ENCODE measurements at places on chromosomes 3 and 15. TPM values are rescaled to one million over a fixed set of nuclear protein-coding genes. Genes with fewer than 3 reads are reported as not detected.

Gene C2CD4A
- 0.19 TPM for total RNA-seq

- H3K36me3 ChIP-seq: no peaks in the 10 kb centered on the region
- DNase-seq: no peak
- no peak overlapping the region for H3K27ac ChIP-seq
- no peak overlapping the region for H3K4me3 ChIP-seq
Observed at GRCh38 chr3:178454726-178455125, 81.5 kb upstream of the KCNMB2 start.

Gene ARNT2
- 11.6 TPM for total RNA-seq

GRCh38 chr3:78098367-78098766, 1058.5 kb downstream of the ROBO2 start:
- H3K27ac ChIP-seq: no peak overlapping the region
- DNase-seq: no peak
- H3K4me1 ChIP-seq: no peaks in the 10 kb centered on the region

DNA sequence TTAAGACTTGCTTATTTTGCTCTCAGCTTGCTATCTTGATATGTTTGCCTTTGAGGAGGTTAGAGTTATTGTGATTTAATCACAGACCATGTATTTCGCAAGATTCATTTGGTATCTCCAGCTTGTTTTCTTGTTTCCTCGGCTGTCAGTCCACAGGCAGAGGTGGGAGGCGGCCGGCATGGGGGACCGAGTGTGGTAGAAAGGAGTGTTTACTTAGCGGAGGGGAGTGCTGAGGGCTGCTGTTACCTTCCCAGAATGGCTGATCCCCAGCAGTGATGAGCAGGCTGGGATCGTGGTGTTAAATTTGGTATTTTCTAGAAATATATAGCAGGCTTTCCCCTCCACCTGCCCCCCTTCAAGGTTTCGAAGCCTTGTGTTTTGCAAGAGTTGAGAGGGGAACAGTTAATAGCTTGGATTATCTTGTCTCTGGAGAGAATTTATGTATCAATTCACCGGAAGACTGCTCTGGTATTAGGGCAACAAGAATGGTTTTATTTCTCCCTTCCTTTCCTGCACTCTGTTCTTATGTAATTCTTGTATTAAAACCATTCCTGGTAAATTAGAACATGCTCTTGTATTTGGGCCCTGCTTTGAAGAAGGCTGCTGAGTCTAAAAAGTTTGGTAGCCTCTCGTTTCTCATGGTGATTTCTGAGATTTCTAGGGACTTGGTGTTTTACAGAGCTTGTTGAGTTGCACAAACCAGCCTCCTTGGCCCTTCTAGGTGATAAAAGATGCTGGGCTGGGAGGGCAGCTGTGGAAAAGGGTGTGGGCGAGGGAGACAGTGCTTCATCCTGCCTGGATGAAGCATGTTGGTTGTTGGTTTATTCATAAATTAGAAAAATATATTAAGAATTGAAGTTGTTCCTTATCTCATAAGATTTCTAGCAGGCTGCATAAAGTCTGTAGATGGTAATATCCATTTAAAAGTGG, 151.4 kb downstream of the IGF1R start:
- H3K36me3 ChIP-seq: no peaks in the 10 kb centered on the region
- peaks cover 81% of the 10 kb centered on the region for H3K4me1 ChIP-seq
- H3K4me3 ChIP-seq: peak overlapping the region; percentile 46
- DNase-seq: peak; percentile 66

Gene IGSF10
- 0.94 TPM for total RNA-seq

Gene HCN4
- 10.1 TPM for total RNA-seq

Gene TEX55
- total RNA-seq: 0.27 TPM

DNA sequence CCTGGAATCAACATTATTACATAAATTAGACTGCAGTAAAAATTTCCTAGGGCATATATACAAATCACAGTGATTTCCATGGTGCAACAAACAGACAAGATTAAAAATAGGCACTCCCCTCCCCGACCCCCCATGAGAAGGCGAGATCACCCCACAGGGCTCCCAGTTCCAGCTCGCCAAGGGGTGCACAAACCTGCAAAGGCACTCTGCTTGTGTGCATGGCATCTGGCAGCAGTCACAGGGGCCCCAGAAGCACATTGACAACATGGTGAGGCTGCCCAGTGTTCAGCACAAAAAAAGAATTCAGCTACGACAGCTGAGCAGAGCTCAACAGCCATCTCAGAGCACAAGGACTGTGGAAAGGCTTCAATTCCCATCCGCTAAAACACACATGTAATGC, 19.2 kb upstream of the CERS3 start:
- no peaks in the 10 kb centered on the region for H3K36me3 ChIP-seq
- H3K4me1 ChIP-seq: no peaks in the 10 kb centered on the region
- no peak overlapping the region for H3K4me3 ChIP-seq
- H3K27ac ChIP-seq: no peak overlapping the region
- no peak for DNase-seq

Gene PIK3R4
- 65.1 TPM for total RNA-seq

- no peak overlapping the region for H3K27ac ChIP-seq
- peaks cover 19% of the 10 kb centered on the region for H3K4me1 ChIP-seq
- H3K27me3 ChIP-seq: no peaks in the 10 kb centered on the region
- H3K4me3 ChIP-seq: no peak overlapping the region
- peak; percentile 50 for DNase-seq
Observed at GRCh38 chr3:188584958-188585689, 431.2 kb downstream of the LPP start.

- no peak for DNase-seq
- no peaks in the 10 kb centered on the region for H3K36me3 ChIP-seq
- H3K27me3 ChIP-seq: no peaks in the 10 kb centered on the region
- no peak overlapping the region for H3K27ac ChIP-seq
- H3K4me3 ChIP-seq: no peak overlapping the region
Observed at GRCh38 chr15:39381517-39381916, 199.4 kb upstream of the THBS1 start.

DNA sequence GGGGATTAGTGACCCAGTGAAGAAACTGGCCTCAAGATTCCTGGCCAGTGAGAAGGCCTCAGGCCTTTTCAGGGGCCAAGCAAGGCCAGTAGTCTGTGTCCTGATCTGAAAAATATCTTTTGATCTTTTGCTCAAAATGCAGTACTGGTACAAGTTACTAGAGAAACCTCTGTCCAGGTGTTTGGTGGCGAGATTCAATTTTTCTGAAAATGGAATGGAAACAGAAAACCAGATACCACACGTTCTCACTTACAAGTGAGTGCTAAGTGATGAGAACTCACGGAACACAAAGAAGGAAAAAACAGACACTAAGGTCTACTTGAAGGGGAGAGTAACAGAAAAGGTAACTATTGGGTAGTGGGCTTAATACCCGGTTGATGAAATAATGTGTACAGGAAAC, 463.4 kb downstream of the ZIC1 start:
- no peaks in the 10 kb centered on the region for H3K4me1 ChIP-seq
- H3K36me3 ChIP-seq: peaks cover 4% of the 10 kb centered on the region
- H3K27me3 ChIP-seq: no peaks in the 10 kb centered on the region
- H3K27ac ChIP-seq: no peak overlapping the region
- no peak for DNase-seq
- no peak overlapping the region for H3K4me3 ChIP-seq

GRCh38 chr3:98613616-98614015, 20.2 kb upstream of the CPOX start:
- H3K4me1 ChIP-seq: no peaks in the 10 kb centered on the region
- no peak overlapping the region for H3K4me3 ChIP-seq
- H3K27ac ChIP-seq: no peak overlapping the region
- no peaks in the 10 kb centered on the region for H3K27me3 ChIP-seq

Gene PCBP4
- 37.6 TPM for total RNA-seq

Gene CTXN2
- total RNA-seq: not detected

DNA sequence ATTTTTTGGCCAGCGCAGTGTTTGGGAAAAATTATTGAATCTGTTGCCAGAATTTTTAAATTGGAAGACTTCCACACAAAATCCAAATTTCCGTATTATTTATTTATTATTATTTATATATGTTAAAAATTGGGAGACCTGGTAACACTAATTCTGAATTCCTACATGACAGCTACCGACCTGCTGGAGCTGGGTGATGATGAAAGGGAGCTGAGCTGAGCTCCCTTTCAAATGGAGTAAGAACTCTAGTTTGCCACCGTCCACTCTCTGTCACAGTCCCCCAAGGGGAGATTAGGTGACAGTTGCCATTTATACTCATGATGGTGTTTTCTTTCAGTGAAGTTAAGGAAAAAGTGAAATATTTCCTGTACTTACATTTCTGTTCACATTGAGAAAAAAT, 1.4 kb downstream of the CRTC3 start:
- no peak for DNase-seq
- H3K27me3 ChIP-seq: peaks cover 51% of the 10 kb centered on the region
- H3K4me3 ChIP-seq: peak overlapping the region; percentile 79

Gene RHOV
- 4.7 TPM for total RNA-seq
